ENCODE measurements at places on chromosomes 16 and 17.

GRCh38 chr17:77491921-77492445, 351.2 kb downstream of the SEC14L1 start:
- no peak for DNase-seq

DNA sequence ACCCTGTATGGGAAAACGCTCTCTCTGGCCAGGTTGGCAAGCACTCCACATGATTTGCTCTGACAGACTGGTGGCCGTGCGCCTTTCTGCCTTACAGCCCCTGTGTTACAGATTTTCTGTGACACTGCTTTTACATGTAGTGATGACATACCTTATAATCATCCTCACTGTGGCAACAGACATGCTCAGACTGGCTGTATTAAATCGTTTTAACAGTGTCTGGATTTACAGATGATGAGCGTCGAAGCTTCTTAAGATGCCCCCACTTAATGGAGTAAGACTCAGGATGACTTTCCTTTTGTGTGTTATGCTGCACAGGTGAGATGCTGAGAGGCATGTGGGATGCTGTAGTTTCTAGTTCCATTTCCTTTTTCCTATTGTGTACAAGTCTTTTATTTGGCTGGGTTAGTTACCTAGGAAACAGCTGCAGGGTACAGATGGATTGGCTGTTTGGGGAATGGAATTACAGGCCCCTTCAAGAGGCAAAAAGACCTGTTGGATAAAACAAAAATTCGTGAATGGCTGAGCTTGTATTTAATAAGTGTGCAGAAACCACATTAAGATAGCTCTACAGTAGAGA, 20.9 kb upstream of the VWA3A start:
- no peak for DNase-seq

GRCh38 chr17:1146561-1147265, 33.1 kb downstream of the ABR start:
- no peak for DNase-seq

GRCh38 chr16:72536723-72537435, 364.9 kb upstream of the PMFBP1 start:
- DNase-seq = no peak

GRCh38 chr17:43517615-43518386, 28.3 kb downstream of the ETV4 start:
- no peak for DNase-seq

DNA sequence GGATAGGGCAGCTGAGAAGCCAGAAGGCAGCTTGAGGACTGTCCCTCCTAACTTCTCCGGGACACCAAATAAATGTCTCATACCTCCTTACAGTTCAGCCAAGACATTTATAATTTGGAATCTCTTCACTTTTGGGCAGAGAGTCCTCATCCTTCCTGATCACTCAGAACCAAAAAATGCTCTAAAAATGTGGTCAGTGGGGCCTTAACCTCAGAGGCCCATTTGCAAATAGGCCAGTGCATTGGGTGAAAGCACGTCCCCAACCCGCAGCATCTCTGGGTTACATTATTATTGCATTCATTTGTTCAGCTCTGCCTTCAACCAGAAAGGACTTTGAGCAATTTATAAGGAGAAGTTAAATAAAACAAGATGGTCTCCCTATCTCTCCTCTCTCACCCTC, 112.4 kb upstream of the IRX3 start:
- no peak for DNase-seq

- no peak for DNase-seq
Observed at GRCh38 chr16:56289416-56289815, 98.1 kb downstream of the GNAO1 start.

GRCh38 chr16:86296256-86296655, 214.1 kb upstream of the FOXF1 start:
- DNase-seq = no peak

GRCh38 chr16:90054554-90054953, 22.6 kb downstream of the PRDM7 start:
- DNase-seq = no peak

GRCh38 chr17:15216481-15216880, 48.6 kb downstream of the PMP22 start:
- no peak for DNase-seq

DNA sequence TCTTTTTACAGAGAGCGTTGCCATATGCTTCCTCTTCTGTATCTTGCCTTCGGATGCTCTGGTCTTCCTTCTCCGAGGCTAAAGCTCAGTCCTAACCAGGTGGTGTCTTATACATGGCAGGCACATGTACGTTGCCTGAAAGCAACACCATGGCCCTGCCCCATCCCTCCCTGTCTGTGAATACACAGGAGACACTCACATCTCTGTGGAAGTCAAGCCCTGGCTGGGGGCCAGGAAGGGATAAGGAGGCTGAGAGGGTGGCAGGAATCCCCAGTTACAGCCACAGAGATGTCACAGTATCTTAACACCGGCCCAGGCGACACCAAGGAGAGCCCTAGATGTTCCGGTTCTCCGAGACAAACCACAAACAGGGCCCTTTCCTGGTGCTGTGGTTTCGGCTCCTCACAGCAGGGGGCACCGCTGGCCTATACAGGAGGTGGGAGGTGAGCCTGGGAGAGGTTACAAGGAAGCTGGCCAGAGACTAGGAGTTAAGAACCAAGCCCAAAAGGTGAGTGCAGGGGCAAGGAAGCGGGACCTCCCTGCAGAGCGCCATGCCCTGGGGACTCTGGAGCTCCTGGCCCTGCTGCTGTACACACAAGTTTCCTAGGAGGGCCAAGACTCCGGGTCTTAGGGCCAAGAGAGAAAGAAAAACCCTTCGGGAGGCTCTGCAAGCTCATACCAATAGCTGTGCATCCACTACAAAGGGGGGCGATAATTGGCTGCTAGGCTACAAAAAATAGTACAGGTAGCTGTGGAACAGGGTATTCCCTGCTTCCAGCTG, 41.7 kb downstream of the SRL start:
- DNase-seq = no peak

GRCh38 chr17:60959011-60959410, 281.4 kb downstream of the BCAS3 start:
- DNase-seq = no peak

DNA sequence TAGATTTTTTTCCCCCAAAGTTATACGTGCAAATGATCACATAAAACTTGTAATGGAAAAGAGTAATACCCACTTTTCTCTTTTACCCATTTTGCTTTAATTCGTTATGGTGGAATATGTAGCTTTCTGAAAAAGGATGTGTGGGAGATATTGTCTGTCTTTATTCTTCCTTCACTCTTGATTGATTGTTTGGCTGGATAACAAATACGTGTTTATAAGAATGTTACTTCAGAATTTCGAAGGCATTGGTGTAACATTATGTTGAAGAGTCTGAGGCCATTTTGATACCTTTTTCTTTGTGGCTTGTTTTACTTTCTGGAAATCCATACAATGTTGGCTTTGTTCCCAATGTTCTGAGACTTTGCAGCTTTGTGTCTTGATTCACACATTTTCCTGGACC, 71.4 kb downstream of the BCAS3 start:
- DNase-seq = no peak

DNA sequence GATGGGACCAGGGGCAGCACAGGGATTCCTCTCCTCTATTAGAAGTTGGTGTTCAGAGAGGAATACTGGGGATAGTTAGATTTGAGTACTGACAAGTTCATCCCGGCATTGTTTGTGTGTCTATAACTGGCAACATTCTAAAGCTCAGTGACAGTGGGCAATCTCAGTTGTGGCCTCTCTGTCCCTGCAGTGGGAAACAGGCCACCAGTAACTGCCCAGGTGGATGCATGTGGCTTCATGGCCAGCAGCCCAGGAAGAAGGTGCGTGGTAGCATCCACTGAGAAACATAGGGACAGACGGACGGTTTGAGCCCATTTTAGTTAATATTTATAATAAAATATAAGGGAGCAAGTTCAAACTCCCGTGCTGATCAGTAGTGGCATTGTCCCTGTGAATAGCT, 51.5 kb downstream of the B9D1 start:
- no peak for DNase-seq

- DNase-seq = no peak
Observed at GRCh38 chr16:22641131-22641628, 130.5 kb downstream of the NPIPB5 start.

DNA sequence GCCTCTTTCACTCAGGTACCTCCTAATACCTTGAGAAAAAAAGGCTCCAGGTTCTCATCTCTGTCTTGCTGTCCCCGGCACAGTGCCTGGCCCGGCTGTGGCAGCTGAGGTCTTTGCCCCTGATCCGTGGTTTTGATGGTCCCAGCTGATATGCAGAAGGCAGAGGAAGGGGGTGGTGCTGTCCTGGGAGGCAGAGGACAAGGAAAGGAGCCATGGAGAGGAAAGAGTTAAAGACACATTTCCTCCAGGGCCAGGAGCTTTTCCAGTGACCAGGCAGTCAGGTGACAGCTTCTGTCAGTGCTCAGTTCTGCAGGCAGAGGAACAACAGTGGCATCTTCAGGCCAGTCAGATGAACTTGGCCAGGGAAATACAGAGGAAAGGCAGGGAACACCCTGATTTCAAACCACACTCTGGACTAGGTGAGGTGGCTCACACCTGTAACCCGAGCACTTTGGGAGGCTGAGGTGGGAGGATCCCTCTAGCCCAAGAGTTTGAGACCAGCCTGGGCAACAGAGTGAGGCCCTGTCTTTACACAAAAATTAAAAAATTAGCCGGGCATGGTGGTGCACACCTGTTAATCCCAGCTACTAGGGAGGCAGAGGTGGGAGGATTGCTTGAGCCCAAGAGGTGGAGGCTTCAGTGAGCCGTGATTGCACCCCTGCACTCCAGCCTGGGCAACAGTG, 3.3 kb upstream of the COG1 start:
- DNase-seq = no peak

GRCh38 chr17:5533486-5534315, 47.3 kb downstream of the MIS12 start:
- no peak for DNase-seq

DNA sequence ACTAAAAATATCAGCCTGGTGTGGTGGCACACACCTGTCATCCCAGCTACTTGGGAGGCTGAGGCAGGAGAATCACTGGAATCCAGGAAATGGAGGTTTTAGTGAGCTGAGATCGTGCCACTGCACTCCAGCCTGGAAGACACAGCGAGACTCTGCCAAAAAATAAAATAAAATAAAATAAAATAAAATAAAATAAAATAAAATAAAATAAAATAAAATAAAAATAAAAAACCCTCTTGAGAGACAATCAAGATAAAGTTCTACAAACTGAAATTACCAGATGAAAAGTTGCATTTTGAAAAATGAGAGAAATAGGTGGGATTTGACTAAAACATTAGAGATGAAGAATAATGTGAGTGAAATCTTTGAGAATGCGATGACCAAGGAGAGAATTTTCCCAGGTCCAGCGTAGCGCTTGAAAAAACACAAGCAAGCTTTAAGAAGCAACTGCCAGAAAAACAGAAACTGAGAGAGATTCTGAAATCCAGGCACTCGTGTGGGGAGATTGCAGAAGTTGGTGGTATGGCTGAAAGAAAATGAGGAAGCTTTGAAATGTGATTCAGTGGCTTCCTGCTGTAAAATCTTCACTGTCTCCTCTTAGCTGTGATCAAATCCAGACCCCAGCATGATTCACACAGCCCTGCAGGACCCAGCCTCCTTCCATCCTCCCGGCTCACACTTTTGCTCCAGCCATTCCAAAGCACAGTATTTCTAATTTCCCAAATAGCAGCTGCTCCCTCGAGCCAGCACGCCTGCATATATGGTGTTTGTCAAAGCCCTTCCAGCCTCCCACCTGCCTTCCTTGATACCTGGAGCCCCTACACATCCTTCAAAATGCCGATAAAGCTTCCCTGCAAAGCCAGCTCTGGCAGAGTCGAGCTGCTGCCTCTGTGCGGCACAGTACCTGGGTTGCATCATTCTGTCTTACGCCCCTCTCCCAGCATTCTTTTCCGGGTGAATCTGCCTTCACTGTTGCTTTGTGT, 8.2 kb upstream of the CD300E start:
- no peak for DNase-seq

Measured in activated CD4-positive, alpha-beta T cell treated with anti-CD3 and anti-CD28 coated beads for 1 hour (primary cell).